ENCODE measurements at places on chromosomes 7 and 10.

DNA sequence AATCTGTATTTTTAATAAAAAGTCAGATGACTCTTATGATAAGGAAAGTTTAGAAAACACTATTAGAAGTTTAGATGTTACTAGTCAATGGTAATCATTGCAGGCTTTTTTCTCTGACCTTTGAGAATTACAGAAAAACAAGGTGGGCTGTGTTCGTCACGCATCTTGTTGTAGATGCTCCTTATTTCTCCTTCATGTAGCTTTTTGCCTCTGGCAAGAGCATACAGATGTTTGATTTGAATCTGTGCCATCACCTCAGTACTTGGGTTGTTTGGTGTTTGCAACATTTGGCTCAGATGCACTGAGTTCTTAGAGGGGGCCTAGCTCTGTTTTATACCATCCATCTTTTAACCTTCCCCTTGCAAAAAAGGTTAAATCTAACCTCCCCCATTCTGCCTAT is 11.5 kb downstream of the TAS2R16 start:
- DNase-seq, result no peak

DNA sequence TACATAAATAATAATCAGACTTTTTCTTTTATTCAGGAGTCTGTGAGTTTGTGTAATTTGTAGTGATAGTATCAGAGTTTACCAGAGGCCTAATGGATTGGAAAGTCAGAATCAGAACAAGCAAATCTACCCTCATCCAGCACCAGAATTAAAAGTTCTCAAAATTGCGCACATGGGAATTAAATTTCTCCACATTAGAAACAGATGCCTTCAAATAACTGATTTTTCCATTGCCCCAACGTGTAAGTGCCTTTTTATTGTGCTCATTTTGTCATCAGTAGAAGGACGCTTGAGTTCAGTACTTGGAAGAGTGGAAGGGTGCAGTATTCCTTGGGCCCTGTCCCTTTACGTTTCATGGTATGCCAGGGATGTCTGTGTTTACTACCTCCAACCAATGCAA is 32.8 kb downstream of the BICC1 start:
- no peak for DNase-seq

GRCh38 chr7:41224063-41224763 is 478.7 kb downstream of the INHBA start:
- DNase-seq, result no peak

DNA sequence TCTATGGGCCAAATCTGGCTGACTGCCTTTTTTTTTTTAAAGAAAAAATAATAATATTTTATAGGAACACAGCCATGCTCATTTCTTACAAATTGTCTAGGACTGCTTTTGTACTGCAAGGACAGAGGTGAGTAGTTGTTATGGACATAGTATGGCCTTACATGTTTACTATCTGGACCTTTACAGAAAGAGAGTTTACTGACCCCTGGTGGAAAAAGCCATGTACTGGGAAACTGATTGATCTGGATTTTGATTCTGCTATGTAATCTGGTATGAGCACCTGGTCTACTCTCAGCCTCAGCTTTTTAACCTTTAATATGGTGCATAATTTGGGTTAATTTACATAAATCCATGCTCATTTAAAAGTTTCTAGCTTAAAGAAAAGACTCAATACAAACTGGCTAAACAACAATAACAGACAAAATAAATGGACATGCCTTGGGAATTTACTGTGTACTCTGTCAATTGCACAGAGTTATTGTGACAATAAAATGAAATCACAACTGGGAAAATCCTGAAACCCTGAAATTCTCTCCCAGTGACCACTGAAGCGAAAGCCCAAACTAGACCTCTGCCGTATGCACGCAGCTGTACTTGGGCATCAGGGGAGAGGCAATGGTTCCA is 260.7 kb downstream of the BMPER start:
- no peak for DNase-seq

Data from right hindlimb (tissue), 1 donor.